ENCODE measurements at places on chromosomes 1 and 21. TPM values are rescaled to one million over a fixed set of nuclear protein-coding genes. Genes with fewer than 3 reads are reported as not detected.

KCNK2 gene
- not detected for total RNA-seq

STUM gene
- total RNA-seq = not detected

ADCY10 gene
- not detected for total RNA-seq

PTTG1IP gene
- total RNA-seq = 100 TPM

DMBX1 gene
- total RNA-seq = 0.70 TPM

DOP1B gene
- total RNA-seq = 3.4 TPM

SPATA46 gene
- not detected for total RNA-seq

CRP gene
- not detected for total RNA-seq

UBQLN4 gene
- total RNA-seq = 42.9 TPM

SMIM34 gene
- total RNA-seq = not detected

CACNA1S gene
- total RNA-seq = not detected

HEYL gene
- total RNA-seq = 3.0 TPM

ZNHIT6 gene
- total RNA-seq = 17.2 TPM

PRR9 gene
- not detected for total RNA-seq

CKS1B gene
- 367 TPM for total RNA-seq

FCER1G gene
- total RNA-seq = not detected

MMP23B gene
- 0.52 TPM for total RNA-seq
